ENCODE measurements at places on chromosomes 7 and 10.

GRCh38 chr10:85610381-85611092 lies 756.1 kb downstream of the GRID1 start:
- H3K27me3 ChIP-seq = peaks cover 23% of the 10 kb centered on the region
- DNase-seq = no peak
- peaks cover 3% of the 10 kb centered on the region for H3K36me3 ChIP-seq
- H3K4me3 ChIP-seq = no peak overlapping the region

GRCh38 chr10:60384708-60385398 lies 4.8 kb downstream of the ANK3 start:
- H3K27ac ChIP-seq = no peak overlapping the region
- H3K36me3 ChIP-seq = no peaks in the 10 kb centered on the region
- no peak overlapping the region for H3K4me3 ChIP-seq
- no peaks in the 10 kb centered on the region for H3K27me3 ChIP-seq
- H3K4me1 ChIP-seq = no peaks in the 10 kb centered on the region

- H3K27ac ChIP-seq = peak overlapping the region; percentile 79
- H3K4me3 ChIP-seq = peak overlapping the region; percentile 4
- H3K36me3 ChIP-seq = peaks cover 16% of the 10 kb centered on the region
- H3K27me3 ChIP-seq = no peaks in the 10 kb centered on the region
These were observed 184.5 kb downstream of the GATA3 start for GRCh38 chr10:8238986-8239385.

DNA sequence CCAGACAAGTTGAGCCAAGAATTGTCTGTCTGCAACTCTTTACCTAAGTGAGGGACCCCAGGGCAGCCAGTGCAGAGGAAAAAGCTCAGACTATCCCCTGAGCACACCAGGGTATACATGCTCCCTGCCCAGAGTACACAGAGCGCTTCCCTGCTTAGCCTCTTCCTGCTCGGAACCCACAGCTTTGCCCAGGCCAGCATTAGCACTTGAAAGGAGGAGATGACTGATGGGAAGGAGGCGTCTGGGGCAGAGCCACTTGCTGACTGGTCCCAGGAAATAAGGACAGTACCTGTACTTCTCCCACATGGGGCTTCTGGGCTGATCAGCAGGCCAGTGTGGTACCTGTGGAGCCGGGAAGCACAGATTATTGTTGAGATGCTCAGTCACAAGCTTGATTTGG lies 48.4 kb upstream of the TRIM8 start:
- H3K4me1 ChIP-seq = no peaks in the 10 kb centered on the region
- peak overlapping the region; percentile 15 for H3K27ac ChIP-seq
- no peak overlapping the region for H3K4me3 ChIP-seq

- DNase-seq = no peak
- no peaks in the 10 kb centered on the region for H3K36me3 ChIP-seq
- H3K4me1 ChIP-seq = peaks cover 1% of the 10 kb centered on the region
- H3K27me3 ChIP-seq = no peaks in the 10 kb centered on the region
These were observed 180.0 kb downstream of the PARD3 start for GRCh38 chr10:34635111-34635510.

- H3K27ac ChIP-seq = no peak overlapping the region
- no peak overlapping the region for H3K4me3 ChIP-seq
- no peaks in the 10 kb centered on the region for H3K36me3 ChIP-seq
- no peaks in the 10 kb centered on the region for H3K4me1 ChIP-seq
- no peak for DNase-seq
These were observed 6.5 kb downstream of the BAIAP2L1 start for GRCh38 chr7:98394377-98394836.

- no peaks in the 10 kb centered on the region for H3K27me3 ChIP-seq
- no peak for DNase-seq
- no peaks in the 10 kb centered on the region for H3K4me1 ChIP-seq
- peaks cover 26% of the 10 kb centered on the region for H3K36me3 ChIP-seq
These were observed 33.2 kb upstream of the DNAAF5 start for GRCh38 chr7:693280-693679.

All from activated CD8-positive, alpha-beta memory T cell treated with anti-CD3 and anti-CD28 coated beads, Interleukin-2, amount 10 ng/mL, durations not matched to agents 7 days and 5 days (primary cell).